Bronchus fibroblast of lung (primary cell): ENCODE measurements at places on chromosomes 6 and 20. TPM values are rescaled to one million over a fixed set of nuclear protein-coding genes. Genes with fewer than 3 reads are reported as not detected.

The ZNF165 gene
- total RNA-seq: 0.34 and 0.45 TPM in 2 replicates

The UST gene
- total RNA-seq: 7.1 and 8.0 TPM in 2 replicates

The PLA2G7 gene
- not detected in 2 replicates for total RNA-seq

The MOXD1 gene
- total RNA-seq: 13.8 and 14.6 TPM in 2 replicates

The NKX2-4 gene
- total RNA-seq: not detected in 2 replicates

The GMNN gene
- 49.7 and 51.6 TPM in 2 replicates for total RNA-seq

The TMC2 gene
- total RNA-seq: not detected in 2 replicates
